ENCODE measurements at places on chromosomes 5 and 9. TPM values are rescaled to one million over a fixed set of nuclear protein-coding genes. Genes with fewer than 3 reads are reported as not detected.
A peak's percentile ranks its signal among the peaks of the same experiment; 100 is the strongest.

GRCh38 chr5:160188141-160189015 lies 40.9 kb upstream of the FABP6 start:
- peaks cover 30% of the 10 kb centered on the region for H3K36me3 ChIP-seq
- peak; percentile 79 for DNase-seq
- no peaks in the 10 kb centered on the region for H3K27me3 ChIP-seq
- no peaks in the 10 kb centered on the region for H3K4me1 ChIP-seq
- peak overlapping the region; percentile 93 for H3K27ac ChIP-seq

DNA sequence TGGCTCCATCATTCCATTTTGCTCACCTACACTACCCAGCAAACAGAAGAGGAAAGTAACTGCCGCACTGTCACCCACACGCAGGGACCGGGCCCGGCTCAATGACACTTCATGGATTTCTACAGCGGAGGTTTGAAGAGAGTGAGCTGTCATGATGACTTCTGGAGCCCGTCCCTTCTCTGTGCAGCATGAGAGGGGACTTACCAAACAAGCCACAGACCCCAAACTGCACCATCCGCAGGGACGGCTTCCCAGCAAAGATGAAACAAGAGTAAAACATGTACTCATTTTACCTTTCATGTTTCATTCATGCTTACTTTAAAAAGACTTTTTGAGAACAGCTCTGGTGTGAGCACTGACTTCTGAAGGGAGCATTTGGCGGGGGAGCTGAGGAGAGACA lies 99.5 kb downstream of the TLE1 start:
- no peak overlapping the region for H3K4me3 ChIP-seq
- peaks cover 4% of the 10 kb centered on the region for H3K4me1 ChIP-seq
- DNase-seq, result no peak
- no peaks in the 10 kb centered on the region for H3K27me3 ChIP-seq

GRCh38 chr9:72788966-72789735 lies 163.7 kb downstream of the ALDH1A1 start:
- peaks cover 11% of the 10 kb centered on the region for H3K36me3 ChIP-seq
- DNase-seq, result no peak
- H3K27ac ChIP-seq, result no peak overlapping the region
- H3K4me1 ChIP-seq, result no peaks in the 10 kb centered on the region
- no peaks in the 10 kb centered on the region for H3K27me3 ChIP-seq
- no peak overlapping the region for H3K4me3 ChIP-seq

- H3K4me1 ChIP-seq, result no peaks in the 10 kb centered on the region
- DNase-seq, result no peak
- no peaks in the 10 kb centered on the region for H3K27me3 ChIP-seq
- H3K36me3 ChIP-seq, result peaks cover 23% of the 10 kb centered on the region
- no peak overlapping the region for H3K27ac ChIP-seq
- no peak overlapping the region for H3K4me3 ChIP-seq
Observed at GRCh38 chr9:19769213-19769612, 19.6 kb downstream of the SLC24A2 start.

Gene MARVELD2
- 29.5 TPM for total RNA-seq

Gene INSL6
- total RNA-seq, result not detected

Gene ERAP2
- total RNA-seq, result not detected

Gene GABBR2
- total RNA-seq, result 0.94 TPM

Gene MAMDC2
- 4.6 TPM for total RNA-seq
